Stimulated activated CD4-positive, alpha-beta T cell treated with anti-CD3 and anti-CD28 coated beads, TNF-alpha, amount 100 ng/mL, for 24 hours (primary cell): ENCODE measurements at places on chromosomes 13 and 19.

GRCh38 chr13:39415008-39415802 lies 187.8 kb downstream of the LHFPL6 start:
- no peak for DNase-seq

GRCh38 chr13:66875264-66875663 lies 354.9 kb downstream of the PCDH9 start:
- no peak for DNase-seq

DNA sequence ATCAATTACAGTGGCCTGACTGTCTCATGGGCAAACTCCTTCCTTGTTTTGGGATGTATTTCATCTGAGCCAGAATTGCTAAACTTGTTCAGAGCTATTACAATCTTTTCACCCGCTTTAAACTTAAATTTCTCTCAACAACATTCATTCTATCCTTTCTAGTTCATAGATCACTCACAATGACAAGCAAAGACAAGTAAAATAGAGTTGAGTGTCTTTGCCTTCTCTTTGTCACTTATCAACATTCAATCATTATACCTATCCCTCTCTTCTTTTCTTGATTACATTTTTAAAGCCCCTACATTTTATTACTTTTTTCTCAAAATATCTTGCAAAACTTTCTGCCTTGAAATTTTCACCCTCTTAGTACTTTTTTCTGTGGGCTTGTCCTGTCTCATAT lies 1113.1 kb downstream of the PCDH17 start:
- no peak for DNase-seq

- no peak for DNase-seq
These were observed 7.4 kb downstream of the ACP5 start for GRCh38 chr19:11570039-11570462.

DNA sequence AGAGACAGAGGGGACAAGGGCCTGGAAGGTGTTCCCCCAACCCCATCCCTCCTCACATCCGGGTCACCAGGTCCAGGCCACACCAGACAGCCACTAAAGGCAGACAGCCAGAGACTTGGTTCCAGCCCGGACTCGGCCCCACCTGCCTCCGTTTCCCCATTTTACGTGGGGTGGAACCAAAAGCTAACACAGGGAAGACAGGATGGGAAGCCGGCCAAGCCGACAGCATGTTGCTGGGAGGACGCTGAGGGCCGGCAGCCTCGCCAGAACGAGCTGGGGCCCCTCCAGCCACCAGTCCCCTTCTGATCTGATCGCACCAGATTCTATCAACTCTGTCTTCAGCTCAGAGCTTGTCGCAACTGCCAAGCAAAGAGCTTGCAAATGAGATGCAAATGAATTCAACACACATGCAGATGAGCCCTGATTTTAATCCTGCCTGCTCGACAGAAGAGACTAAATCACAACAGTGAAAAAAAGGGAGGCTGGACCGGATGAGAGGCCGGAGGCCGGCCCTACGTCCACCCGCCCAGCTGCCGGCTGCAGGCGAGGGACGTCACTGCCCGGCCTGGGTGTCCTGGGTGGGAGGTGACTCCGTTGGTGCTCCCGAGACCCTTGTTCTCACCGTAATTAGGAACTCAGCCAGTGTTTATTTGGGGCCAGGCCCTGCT lies 17.5 kb upstream of the SHC2 start:
- DNase-seq: no peak
